ENCODE measurements at places on chromosomes 2 and 18.
A peak's percentile ranks its signal among the peaks of the same experiment; 100 is the strongest.

- peak; percentile 86 for DNase-seq
Observed at GRCh38 chr2:10057231-10058107, 14.1 kb downstream of the KLF11 start.

DNA sequence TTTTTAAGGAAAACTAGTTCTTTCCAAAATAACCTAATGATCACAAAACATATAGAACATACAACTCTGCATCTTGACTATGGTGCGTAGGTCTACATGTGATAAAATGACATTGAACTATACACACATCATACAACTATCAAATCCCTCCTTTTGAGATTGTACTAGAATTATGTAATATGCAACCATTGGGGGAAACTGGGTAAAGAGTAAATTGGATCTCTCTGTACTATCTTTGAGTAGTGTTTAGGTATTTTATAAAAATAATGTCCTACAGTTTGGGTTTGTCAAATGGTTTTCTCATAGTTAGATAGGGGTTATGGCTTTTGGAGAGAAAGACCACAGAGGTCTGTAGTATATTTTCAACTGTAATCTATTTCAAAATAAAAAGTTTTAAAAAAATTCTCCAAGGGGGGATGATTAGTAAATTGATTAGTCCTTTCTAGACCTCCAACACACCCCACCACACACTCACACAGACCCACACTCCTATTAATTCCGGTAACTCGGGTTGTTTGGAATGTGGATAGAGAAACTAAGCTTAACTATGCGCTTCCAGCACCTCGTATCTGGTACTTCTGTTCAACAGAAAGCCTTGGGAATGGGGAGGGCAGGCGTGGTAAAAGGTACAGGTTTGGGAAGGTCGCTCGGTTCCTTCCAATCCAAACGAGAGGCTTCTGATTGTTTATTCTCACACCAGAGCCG is 695 bp upstream of the BIRC6 start:
- DNase-seq = no peak

- no peak for DNase-seq
Observed at GRCh38 chr2:60478660-60479059, 74.8 kb downstream of the BCL11A start.

DNA sequence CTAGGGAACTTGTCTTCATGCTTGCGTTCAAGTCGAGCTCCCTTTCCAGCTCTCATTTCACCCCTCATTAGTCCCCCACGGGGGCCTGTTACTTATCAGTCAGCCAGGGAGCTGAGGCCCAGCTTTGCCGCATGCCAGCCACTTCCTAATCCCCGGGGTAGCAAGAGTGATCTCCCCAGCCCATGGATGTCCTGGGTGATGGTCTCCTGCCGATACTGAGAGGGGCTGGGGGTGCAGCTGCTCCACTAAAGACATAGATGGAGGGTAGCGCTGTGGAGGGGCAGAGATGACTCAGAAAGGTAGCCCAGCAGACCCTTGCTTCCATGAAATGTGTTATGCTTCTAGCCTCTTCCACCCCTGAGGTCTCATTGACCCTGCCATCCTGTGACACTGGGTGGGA is 314.0 kb upstream of the EPAS1 start:
- no peak for DNase-seq

DNA sequence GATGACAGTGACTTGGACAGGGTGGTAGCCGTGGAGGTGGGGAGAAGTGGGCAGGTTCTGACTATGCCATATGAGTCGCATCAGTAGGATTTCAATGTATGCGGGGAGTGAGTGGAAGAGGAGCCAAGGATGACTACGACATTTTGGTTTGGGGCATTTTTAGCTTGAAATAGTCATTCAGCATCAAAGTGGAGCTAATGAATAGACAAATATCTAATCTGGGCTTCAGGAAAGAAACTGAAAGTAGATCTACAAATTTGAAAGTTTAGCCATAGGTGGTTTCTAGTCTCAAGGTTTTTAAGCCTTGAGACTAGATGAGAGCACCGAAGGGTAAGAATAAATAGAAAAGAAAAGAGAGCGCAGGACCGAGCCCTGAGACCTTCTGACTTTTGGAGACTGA is 58.3 kb downstream of the FEZ2 start:
- peak; percentile 26 for DNase-seq

DNA sequence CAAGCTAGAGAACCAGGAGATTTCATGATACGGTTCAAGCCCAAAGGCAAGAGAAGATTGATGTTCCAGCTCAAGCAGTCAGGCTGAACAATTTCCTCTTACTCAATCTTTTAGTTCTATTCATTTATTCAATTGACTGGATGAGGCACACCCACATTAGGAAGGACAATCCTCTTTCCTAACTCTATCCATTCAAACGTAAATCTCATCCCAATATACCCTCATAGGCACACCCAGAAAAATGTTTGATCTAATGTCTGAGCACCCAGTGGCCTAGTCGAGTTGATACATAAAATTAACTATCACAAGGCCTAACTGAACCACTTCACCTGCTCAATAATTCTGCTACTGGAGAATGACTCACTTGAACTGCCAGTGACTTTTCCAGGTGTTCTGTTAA is 180.7 kb downstream of the RAD51AP2 start:
- no peak for DNase-seq

- no peak for DNase-seq
Observed at GRCh38 chr18:64164883-64165282, 16.0 kb upstream of the LINC00305 start.

DNA sequence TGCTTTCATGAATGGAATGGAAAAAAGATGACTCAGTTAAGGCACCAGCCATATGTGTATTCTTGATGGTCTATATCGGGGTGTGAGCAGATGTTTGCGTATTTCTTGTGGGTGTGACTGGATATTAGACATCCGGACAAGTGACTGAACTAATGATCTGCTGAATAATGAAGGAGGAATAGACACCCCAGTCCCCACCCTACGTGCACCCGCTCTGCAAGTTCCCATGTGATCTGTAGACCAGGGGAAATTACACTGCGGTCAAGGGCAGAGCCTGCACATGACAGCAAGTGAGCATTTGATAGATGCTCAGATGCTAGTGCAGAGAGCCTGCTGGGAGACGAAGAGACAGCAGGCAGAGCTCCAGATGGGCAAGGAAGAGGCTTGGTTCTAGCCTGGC is 12.4 kb upstream of the PRLH start:
- DNase-seq = no peak

GRCh38 chr2:131092458-131093005 is 728 bp downstream of the FAM168B start:
- DNase-seq = no peak

DNA sequence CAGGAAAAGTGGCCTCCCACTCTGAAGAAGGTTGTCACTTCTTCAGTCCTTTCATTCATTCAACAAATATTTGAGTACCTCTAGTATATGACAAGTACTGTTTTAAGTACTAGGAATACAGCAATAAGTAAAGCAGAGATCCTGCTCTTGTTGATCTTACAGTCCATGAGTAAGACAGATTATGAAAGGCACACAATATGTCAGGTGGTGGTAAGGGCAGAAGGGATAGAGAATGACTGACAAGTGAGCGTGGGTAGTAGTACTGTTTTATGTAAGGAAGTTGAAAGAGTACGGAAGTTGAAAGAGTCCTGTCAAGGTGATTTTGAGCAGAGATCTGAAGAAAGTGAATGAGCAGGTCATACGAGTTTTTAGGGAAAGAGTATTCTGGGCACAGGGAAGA is 111.3 kb downstream of the GALNT1 start:
- no peak for DNase-seq

GRCh38 chr18:59011786-59012185 is 127.9 kb upstream of the SEC11C start:
- no peak for DNase-seq

DNA sequence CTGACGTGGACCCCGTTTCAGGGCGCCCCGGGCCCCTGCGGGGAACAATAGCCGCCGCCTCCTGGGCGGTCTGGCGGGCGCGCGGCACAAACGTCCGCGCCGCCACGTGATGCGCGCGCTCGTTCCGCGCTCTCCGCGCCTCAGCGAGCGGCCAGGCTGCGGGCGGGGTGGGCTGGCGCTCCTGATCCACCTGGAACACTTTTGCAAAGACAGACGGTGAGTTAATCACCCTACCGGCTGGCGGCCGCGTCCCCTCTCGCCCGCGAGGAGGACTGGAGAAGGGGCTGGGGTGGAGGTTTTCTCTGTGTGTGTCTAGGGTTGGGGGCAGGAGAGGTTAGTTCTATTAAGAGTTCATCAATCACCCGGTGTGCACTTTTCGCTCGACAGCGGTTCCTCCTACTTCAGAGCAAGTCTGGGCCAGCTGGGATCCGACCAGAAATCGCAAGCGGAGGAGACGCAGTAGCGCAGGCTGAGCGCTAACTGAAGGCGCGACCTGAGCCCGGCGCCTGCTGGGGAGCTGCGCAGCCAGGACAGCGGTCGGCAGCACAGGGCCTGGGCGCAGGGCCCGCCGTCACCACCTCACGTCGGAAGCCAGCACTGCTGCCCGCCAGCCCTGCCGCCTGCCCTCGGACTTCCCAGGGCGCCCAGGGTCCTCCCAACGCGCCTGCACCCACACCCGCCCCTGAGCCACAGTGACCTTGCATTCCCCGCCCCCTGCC is 10.3 kb upstream of the HOXD1 start:
- no peak for DNase-seq

DNA sequence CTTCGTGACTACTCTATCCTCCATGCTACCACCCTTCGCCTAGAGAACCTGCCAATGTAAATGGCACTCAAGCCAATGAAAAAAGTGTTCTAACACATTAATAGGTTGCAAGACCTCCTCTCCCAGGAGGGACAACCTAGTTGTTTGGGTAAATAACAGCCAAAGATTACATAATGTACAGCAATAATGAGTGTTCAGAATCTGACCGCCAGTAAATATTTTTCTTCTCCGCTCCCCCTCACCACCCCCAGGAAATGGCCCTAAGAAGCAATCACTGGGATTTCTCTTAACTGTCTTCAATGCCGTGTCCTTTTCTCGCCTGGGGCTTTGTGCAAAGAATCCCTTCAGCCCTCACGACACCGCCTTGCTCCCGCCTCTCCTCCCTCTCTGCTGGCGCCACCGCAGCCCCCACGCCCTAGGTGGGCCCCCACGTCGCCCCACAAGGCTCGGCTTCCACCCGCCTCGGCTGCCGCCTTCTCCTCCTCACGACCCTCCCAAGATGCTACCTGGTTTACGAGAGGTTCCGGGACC is 458 bp downstream of the HYCC2 start:
- DNase-seq = peak; percentile 18

DNA sequence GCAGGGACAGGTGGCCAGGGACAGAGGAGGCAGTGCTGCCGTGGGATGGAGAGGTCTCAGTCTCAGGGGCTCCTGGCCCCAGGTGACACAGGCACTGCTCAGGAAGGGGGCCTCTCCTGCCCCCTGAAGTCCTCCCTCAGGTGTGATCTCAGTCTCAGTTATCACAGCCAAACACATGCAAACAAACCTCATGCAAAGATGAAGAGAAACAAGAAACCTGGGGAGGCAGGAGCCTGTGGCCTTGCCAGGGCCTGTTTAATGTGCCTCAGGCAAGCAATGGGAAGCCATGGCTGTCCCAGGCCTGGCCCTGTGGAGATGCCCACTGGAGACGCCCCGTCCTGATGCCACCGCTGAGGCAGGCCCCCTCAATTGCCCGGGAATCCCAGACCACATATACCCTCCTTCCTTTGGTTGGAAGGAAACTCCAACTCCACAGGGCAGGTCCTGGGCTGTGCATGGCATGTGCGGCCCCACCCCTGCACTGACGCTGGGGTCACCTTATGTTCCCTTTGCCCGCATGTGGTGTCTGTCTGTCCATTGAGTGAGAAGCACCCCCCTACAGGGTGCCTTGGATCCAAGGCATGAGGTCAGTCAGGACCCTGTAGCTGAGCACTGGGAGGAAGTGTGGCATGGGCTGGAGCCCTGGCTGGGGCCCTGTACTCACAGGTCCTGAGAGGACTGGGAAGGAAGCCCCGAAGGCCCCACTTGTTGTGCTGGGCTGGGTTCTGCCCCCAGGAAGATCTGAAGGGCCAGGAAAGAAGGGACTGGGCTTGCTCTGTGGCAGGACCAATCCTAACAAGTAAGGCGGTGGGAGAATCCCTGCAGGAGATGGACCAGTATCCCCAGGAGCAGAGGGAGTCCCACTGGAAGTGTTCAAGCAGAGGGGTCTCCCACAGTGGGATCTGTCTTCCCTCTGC is 68.8 kb upstream of the RAB6C start:
- DNase-seq = no peak

DNA sequence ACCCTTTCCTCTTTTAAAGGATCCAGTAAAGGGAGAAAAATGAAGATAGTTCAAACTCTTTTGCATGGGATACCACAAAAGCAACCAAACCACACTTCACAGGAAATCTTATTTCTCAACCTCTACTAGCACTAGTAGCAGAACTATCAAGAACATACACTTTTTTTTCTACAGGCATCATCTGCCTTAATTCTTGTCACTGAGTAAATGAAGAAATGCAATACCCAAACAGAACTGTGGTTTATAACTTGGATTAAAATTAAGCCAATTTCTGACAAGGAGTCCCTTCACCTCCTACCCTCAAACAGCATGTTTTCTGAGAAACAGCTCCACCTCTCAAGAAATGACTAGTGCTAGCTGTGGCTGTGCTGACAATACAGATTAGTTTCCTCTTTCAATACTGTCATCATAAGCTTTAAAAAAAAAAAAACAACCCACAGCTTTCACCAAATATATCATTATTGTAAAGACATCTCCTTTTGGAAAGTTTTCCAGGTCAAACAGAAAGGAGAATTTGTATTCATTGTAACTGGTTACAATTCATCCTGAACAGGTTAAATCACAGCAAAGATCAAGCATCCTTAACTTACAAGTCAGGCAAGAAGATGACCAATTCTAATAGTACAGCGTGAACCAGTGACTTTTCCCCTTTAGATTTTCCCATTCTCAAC is 44.4 kb downstream of the PTPN2 start:
- no peak for DNase-seq

- no peak for DNase-seq
Observed at GRCh38 chr2:216881411-216881810, 21.5 kb upstream of the TNP1 start.

- peak; percentile 65 for DNase-seq
Observed at GRCh38 chr2:237729681-237730475, 68.7 kb upstream of the RBM44 start.

DNA sequence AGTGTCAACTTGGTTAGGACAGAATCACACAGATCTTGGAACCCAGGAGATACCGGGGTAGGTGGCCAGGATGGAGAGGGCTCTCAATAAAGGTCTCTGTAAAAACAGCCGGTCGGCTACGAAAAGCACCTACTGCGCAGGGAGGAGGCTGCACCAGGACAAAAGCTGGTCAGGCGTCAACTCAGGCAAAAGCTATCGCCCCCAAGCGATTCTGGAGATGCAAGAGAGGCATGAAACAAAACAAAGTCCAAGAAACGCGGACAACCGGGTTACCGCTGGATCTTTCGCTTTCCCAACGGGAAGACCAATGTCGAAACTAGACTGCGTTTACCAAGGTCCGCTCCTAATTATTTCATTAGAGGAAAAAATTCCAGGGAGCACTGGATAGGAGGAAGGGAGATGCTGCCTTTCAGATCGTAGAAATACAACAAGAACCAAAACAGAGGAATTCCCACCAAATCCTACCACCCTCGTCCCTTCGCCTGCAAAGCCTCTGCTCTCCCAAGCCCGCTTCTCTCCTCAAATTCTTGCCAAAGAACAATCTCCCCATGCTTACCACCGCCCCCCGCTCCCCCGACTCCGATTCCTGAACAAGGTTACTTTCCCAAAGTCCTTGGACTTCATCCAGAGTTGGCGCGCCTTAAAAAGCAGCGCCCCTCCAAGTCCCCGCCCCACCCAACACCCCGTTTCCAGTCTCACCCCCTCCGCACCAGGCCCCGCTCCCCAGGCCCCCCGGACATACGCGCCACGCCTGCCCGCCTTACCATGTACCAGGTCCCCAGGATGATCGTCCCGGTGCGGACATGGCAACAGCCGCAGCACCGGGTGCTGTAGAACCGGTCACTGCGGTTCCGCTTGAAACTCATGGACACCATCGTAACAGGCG is 539 bp downstream of the LAPTM4A start:
- DNase-seq = peak; percentile 38

Data from AG08396 (cell line).